ENCODE measurements at places on chromosomes 12 and 14. TPM values are rescaled to one million over a fixed set of nuclear protein-coding genes. Genes with fewer than 3 reads are reported as not detected.

CLEC4E gene
- total RNA-seq = not detected

SLC2A13 gene
- 3.5 TPM for total RNA-seq

CACNA2D4 gene
- total RNA-seq = 0.21 TPM

IGF1 gene
- total RNA-seq = 1.4 TPM

C1QL4 gene
- total RNA-seq = 0.14 TPM

ANKRD33 gene
- total RNA-seq = not detected

BATF gene
- not detected for total RNA-seq

LBHD2 gene
- total RNA-seq = not detected

PRR4 gene
- total RNA-seq = 2.9 TPM

DNA sequence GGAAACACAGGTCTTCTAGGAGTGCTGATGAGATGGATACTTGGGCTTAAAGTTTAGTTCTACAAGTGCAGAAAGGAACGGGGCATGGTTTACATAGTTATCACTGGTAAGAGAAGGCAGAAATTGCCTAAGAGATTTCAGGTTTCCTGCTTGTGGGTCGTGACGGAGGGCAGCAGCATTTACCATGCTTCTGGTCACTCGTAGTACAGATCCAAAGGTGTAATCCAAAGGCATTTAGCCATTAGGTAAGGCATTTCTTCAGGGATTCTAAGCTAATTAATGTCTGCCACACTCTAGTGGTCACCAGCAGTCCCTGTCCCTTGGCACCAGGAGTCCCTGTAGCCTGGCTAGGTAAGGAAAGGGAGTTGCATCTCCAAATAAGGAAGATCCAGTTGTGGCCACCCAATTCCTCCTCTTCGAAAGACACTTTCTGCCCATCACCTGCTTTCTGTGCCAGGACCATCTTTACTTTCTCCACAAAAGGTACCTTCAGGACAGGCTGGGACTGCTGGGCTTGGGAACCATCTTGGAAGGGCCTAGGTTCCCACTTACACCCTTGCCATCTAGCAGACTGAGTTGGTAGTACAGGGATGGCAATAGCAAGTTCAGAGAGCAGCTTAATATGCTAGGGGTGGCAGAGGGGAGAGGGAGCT lies 1.5 kb downstream of the GSTZ1 start:
- peaks cover 33% of the 10 kb centered on the region for H3K4me1 ChIP-seq
- H3K27ac ChIP-seq = no peak overlapping the region
- peak overlapping the region; percentile 98 for H3K4me3 ChIP-seq

DNA sequence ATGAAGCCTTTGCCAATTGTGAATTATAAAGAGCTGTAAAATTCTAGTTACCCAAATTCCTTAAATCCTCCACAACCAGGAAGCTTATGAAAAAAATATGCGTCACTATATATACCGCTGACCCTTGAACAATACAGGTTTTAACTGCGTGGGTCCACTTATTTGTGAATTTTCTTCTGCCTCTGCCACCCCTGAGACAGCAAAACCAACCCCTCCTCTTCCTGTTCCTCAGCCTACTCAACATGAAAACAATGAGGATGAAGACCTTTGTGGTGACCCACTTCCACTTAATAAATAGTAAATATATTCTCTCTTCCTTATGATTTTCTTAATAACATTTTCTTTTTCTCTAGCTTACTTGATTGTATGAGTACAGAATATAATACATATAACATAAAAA lies 42.2 kb downstream of the CMKLR1 start:
- no peaks in the 10 kb centered on the region for H3K4me1 ChIP-seq
- H3K27ac ChIP-seq = no peak overlapping the region
- no peak for DNase-seq
- no peaks in the 10 kb centered on the region for H3K36me3 ChIP-seq
- H3K4me3 ChIP-seq = no peak overlapping the region

- H3K4me1 ChIP-seq = peaks cover 70% of the 10 kb centered on the region
- peaks cover 5% of the 10 kb centered on the region for H3K36me3 ChIP-seq
- peak; percentile 80 for DNase-seq
- H3K27ac ChIP-seq = no peak overlapping the region
- peak overlapping the region; percentile 39 for H3K4me3 ChIP-seq
- no peaks in the 10 kb centered on the region for H3K27me3 ChIP-seq
These were observed 3.0 kb downstream of the LTBP2 start for GRCh38 chr14:74608959-74609611.

- peaks cover 97% of the 10 kb centered on the region for H3K4me1 ChIP-seq
- H3K27ac ChIP-seq = peak overlapping the region; percentile 76
- peaks cover 16% of the 10 kb centered on the region for H3K27me3 ChIP-seq
- H3K4me3 ChIP-seq = peak overlapping the region; percentile 39
These were observed 14.2 kb downstream of the HMGA2 start for GRCh38 chr12:65838330-65838976.

- no peak overlapping the region for H3K4me3 ChIP-seq
- H3K27ac ChIP-seq = no peak overlapping the region
- H3K36me3 ChIP-seq = no peaks in the 10 kb centered on the region
- no peaks in the 10 kb centered on the region for H3K4me1 ChIP-seq
- no peak for DNase-seq
These were observed 65.3 kb upstream of the TMEM233 start for GRCh38 chr12:119528241-119528640.

DNA sequence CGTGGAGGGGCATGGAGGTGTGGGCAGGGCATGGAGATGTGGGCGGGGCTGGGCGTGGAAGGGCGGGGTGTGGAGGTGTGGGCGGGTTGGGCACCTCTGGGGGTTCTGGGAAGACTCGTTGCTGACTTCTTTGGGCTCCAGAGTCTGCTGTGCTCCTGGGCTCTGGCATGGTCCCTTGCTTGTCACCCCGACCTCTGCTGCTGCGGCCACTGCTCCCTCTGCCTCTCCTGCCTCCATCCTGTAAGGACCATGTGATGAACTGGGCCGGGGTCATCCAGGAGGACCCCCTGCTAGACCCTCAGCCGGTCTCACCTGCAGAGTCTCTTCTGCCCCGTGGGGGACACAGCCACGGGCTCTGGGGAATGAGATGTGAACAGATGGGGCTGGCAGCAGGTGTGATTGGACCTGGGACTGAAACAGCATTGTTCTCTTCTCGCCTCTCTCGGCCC lies 15.3 kb downstream of the NOC4L start:
- no peak overlapping the region for H3K4me3 ChIP-seq
- H3K4me1 ChIP-seq = no peaks in the 10 kb centered on the region
- no peak for DNase-seq
- no peaks in the 10 kb centered on the region for H3K27me3 ChIP-seq
- no peaks in the 10 kb centered on the region for H3K36me3 ChIP-seq

DNA sequence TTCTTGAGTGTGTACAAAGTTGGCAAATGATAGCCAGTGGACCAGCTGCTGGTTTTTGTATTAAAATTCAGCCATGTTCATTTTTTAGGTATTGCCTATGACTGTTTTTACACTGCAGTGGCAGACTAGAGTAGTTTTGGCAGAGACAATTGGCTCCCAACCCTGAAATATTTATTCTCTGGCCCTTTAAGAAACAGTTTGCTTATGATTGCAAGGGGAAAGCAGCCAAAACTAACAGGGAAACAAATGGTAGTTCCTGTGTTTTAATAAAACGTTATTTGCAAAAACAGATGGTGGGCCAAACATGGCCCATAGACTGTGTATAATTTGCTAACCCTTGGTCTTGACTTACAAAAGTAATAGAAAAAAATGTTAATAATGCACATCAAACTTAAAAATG lies 110.2 kb downstream of the ALX1 start:
- no peaks in the 10 kb centered on the region for H3K27me3 ChIP-seq
- no peak for DNase-seq
- H3K27ac ChIP-seq = no peak overlapping the region
- H3K4me3 ChIP-seq = no peak overlapping the region
- H3K36me3 ChIP-seq = no peaks in the 10 kb centered on the region

- no peak overlapping the region for H3K4me3 ChIP-seq
- DNase-seq = no peak
- H3K4me1 ChIP-seq = peaks cover 16% of the 10 kb centered on the region
- H3K27ac ChIP-seq = no peak overlapping the region
- peaks cover 26% of the 10 kb centered on the region for H3K36me3 ChIP-seq
- H3K27me3 ChIP-seq = no peaks in the 10 kb centered on the region
These were observed 38.8 kb downstream of the UBR7 start for GRCh38 chr14:93245764-93246420.

DNA sequence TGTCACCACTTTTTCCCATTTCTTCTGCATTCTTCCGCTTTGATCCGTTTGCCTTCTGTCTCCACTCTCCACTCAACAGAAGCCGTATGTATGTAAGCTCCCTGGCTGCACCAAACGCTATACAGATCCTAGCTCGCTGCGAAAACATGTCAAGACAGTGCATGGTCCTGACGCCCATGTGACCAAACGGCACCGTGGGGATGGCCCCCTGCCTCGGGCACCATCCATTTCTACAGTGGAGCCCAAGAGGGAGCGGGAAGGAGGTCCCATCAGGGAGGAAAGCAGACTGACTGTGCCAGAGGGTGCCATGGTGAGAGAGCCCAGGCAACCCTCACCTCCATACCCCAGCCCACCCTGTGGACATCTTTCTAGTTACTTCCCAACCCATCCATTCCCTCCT lies 8.3 kb downstream of the GLI1 start:
- no peak overlapping the region for H3K4me3 ChIP-seq
- DNase-seq = no peak
- no peak overlapping the region for H3K27ac ChIP-seq
- peaks cover 2% of the 10 kb centered on the region for H3K4me1 ChIP-seq
- H3K36me3 ChIP-seq = no peaks in the 10 kb centered on the region

DNA sequence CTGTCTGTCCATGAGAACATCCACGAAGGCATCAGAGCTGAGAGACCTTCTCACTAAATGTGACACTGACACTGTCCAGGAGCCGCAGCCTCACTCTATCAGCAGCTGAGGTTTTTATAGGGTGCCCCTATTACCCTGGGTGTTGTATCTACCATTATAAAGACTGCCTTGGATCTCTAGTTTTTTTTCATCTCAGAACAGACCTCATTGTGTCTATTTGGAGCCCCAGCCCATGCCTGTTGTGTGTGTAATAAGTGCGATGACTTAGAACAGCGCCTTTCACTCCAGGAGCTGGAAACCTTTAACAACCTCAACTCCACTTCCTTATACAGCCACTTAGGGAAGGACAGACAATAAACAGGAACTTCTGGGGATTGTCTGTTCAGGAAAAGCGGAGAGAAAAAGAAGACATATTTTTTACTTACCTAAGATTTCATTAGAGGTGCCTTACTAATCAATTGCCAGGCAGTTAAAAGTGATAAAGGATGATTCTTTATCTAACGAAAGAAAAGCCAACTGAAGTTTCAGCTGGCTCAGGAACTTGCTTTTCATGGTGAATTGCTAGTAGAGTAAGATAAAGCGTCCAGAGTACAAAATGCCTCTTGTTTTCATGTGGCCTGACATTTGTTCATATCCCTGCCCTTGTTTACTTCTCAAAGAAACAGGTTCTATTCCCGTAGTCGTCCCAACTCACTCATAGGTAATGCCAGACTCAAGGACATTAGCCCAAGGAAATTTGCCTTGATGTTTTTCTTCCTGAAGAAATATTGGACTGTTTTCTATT lies 420.6 kb downstream of the RAD51B start:
- H3K36me3 ChIP-seq = peaks cover 3% of the 10 kb centered on the region
- no peak overlapping the region for H3K4me3 ChIP-seq
- H3K27me3 ChIP-seq = no peaks in the 10 kb centered on the region
- H3K4me1 ChIP-seq = peaks cover 44% of the 10 kb centered on the region

DNA sequence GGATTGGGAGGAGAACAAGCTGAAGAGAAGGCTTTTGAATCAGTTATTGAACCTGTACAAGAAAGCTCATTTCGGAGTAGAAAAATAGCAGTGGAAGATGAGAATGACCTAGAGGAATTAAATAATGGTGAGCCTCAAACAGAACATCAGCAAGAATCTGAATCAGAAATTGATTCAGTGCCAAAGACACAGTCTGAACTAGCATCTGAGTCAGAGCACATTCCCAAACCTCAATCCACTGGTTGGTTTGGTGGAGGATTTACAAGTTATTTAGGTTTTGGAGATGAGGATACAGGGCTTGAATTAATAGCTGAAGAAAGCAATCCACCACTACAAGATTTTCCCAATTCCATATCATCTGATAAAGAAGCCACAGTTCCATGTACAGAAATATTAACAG lies 13.5 kb downstream of the MIA2 start:
- peak overlapping the region; percentile 25 for H3K27ac ChIP-seq
- peak; percentile 89 for DNase-seq
- H3K36me3 ChIP-seq = no peaks in the 10 kb centered on the region
- H3K4me1 ChIP-seq = peaks cover 14% of the 10 kb centered on the region
- H3K27me3 ChIP-seq = peaks cover 2% of the 10 kb centered on the region

GRCh38 chr12:50533971-50534370 lies 29.2 kb downstream of the DIP2B start:
- peaks cover 24% of the 10 kb centered on the region for H3K4me1 ChIP-seq
- no peak overlapping the region for H3K4me3 ChIP-seq
- peak; percentile 42 for DNase-seq
- no peak overlapping the region for H3K27ac ChIP-seq

DNA sequence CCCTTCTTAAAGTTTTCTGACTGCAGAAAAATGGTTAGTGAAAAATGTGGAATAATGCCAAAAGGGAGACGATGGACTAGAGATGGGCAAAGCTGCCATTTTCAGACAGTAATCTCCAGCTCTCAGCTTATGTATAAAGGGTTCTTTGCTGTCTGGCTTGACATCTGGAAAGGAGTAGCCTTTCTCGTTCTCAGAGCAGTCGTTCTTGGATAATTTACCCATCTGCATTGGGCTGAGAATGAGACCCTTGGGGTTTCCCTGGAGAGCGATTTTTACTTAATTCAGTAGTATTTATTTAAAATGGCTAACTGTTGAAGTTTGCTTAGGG lies 1.2 kb downstream of the NUDT4 start:
- peak overlapping the region; percentile 97 for H3K27ac ChIP-seq
- no peak for DNase-seq
- H3K4me1 ChIP-seq = peaks cover 45% of the 10 kb centered on the region
- H3K36me3 ChIP-seq = 0 out of 2 replicates have a peak, but pooled peaks cover 3% of the 10 kb centered on the region

DNA sequence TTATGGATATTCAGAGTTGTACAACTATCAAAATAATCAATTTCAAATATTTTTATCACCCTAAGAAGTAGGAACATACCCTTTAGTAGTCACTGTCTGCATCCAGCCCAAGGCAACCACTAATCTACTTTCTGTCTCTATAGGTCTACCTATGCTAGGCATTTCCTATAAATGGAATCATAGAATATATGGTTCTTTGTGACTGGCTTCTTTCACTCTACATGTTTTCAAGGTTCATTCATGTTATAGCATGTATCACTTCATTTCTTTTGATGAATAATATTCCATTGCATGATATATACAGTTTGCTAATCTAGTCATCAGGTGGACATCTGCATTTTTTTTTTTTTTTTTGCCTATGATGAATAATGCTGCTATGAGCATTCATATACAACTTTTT lies 112.4 kb downstream of the PPP1R12A start:
- H3K4me3 ChIP-seq = no peak overlapping the region
- H3K27ac ChIP-seq = no peak overlapping the region
- H3K4me1 ChIP-seq = peaks cover 8% of the 10 kb centered on the region
- peaks cover 33% of the 10 kb centered on the region for H3K36me3 ChIP-seq
- H3K27me3 ChIP-seq = no peaks in the 10 kb centered on the region
- no peak for DNase-seq

Data from HFFc6 (cell line).